ENCODE measurements at places on chromosomes 2 and 18.

DNA sequence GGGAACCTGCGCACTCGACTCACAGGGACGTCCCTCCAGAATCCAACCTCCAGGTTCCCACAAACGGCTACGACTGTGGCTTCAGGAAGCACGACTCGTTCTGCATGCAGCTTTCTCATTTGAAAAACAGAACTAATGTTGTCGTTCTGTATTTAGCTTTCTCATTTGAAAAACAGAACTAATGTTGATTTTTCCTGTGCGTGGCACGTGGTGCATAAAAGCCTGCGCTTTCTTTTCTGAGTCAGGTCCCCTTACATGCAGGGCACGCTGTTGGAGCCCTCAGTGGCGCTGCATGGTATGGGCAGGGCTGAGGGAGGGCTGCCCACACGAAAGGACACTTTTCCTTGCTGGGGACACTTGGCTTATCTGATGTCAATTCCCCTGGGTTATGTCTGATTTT lies 124.3 kb downstream of the TMEM18 start:
- no peak for DNase-seq

- no peak for DNase-seq
Measured at GRCh38 chr2:108701208-108701607, 18.1 kb upstream of the RANBP2 start.

DNA sequence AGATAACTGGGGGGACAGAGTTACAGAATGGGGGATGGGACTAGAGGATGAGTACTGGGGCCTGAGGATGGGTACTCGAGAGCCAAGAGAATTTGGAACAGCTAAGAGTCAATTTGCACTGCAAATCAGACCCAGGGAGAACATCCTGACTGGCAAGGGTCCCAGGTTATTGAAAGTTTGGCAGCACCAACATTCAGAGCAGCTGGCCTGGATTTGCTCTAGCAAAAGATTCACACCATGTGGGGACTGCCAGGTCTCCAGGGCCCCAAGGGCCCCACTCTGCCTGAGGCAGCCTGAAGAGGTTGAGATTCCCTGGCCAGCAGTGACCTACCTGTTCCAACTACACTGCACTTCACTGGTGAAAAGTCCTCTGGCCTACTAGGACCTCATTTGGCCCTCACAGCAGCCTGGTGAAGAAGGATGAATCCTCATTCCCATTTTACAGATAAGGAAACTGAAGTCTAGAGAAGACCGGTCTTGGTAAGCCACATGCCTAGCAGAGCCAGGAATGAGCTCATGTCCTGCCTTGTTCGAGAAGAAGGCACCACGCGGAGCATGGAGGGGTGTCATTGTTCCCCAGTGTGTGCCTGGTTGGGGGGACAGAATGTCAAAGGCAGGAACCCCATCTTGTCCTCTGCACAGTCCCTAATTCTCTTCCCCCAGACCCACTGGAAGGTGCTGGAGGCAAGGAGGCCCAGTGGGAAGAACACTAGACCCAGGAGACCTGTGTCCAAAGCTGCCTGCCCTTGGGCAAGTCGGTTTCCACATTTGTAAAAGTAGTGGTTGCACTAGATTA lies 258.6 kb downstream of the TNS1 start:
- DNase-seq: no peak

- DNase-seq: peak; percentile 27
Measured at GRCh38 chr2:106098081-106098480, 96.0 kb downstream of the UXS1 start.

GRCh38 chr2:76501641-76502040 lies 790.9 kb upstream of the GCFC2 start:
- DNase-seq: no peak

DNA sequence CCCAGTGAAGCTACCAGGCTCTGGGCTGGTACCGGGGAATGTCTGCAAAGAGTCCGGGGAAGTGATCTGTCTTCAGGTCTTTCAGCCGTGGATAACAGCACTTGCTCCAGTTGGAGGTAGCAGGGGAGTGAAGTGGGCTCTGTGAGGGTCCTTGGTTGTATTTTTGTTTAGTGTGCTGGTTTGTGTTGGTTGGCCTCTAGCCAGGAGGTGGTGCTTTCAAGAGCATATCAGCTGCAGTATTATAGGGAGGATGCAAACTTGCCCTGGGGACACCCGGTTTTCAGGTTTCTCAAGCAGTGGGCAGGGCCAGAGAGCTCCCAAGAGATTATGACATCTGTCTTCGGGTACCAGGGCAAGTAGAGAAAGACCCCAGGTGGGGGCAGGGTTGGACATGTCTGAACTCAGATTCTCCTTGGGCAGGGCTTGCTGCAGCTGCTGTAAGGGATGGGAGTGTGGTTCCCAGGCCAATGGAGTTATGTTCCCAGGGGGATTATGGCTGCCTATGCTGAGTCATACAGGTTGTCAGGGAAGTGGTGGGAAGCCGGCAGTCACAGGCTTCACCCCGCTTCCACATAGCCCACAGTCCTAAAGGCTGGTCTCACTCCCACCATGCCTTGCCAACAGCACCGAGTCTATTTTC lies 34.4 kb downstream of the ACAA2 start:
- no peak for DNase-seq

DNA sequence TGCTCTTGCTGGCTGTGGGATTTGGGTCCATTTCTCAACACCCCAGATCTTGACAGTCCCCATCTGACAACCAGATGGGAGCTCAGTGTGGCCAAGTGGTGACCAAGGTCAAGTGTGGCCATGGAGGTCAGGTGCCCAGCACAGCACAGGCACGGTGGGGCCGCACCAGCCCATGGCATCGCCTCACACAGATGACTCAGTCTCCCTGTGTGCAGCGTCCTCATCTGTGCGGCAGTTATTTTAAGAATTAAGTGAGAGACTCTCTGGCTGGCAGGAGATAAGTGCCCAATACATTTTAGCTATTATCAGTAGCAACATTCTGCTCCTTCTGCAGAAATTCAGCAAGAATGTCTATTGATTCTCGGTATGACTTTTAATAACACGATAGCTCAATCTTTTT lies 167.2 kb downstream of the DDX1 start:
- no peak for DNase-seq

DNA sequence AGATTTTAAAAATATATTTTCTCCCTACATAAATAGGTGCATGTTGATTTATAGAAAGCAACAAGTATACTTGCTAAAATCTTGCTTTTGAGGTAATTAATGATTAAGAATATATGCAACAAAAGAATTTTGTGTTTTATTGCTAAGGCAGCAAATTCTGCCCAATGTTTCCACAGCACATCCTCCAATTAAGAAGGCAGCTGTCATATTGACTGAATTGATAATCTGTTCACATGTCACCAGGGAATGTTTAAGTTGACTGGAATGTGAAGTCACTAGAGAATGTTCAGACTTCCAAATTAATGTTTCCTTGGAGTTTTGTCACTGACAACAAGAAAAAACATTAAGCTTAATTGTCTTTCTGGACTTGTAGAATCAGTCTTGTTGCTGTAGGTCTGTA lies 1602.7 kb upstream of the SLC39A10 start:
- no peak for DNase-seq

DNA sequence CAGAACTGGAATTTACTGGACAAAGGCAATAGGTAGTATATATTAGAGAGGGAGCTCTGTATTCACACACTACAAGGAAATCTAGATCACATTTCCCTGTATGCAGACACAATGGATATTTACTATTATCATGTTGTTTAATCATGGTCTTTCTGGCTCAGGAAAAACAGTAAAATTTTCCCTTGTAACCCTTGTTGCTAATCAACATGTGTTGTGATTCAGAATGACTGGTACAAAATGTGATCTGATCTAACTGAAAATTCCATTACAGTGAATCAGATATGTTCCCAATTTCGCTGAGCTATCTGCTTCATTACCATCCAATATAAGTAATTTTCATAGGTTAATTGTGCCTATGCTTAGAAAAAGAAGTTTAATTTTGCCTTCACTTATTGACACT lies 1109.7 kb downstream of the LRP1B start:
- no peak for DNase-seq

DNA sequence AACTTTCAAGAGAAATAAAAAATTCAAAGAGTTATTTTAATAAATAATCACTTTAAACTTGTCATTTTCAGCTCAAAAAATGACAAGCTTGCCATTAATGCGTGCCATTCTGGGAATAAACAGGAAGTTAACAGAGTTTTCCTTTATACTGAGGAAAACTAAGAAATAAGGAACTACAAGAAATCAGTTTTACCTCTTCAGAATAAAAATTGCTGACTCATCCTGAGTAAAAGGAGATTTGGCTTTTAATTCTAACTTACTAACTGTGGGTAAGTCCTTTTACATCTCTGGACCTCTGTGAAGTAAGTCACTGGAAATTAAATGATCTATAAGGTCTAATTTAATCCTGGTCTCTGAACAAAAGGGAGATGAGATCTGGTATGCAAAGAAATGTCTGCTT lies 16.1 kb downstream of the CEBPZ start:
- DNase-seq: no peak

DNA sequence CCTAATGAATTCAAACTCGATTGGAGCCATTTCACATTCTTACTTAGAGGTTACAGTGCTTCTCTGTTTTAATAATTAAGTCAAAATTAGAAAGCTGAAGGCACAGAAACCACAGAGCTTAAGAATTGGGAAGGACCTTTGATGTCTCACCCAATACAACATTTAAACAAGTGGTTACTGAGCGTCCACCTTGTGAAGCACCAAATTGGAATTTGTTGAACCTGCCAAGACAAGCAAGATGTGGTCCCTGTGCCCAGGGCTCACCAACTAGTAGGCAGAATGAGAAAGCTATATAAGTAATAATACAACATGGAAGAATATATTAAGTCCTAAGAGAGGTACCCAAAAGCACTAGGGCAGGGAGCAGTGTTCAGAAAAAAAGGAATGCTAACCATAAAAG lies 64.5 kb upstream of the NPAS2 start:
- no peak for DNase-seq

- DNase-seq: no peak
Measured at GRCh38 chr18:30616414-30616813, 426.1 kb downstream of the DSC3 start.

DNA sequence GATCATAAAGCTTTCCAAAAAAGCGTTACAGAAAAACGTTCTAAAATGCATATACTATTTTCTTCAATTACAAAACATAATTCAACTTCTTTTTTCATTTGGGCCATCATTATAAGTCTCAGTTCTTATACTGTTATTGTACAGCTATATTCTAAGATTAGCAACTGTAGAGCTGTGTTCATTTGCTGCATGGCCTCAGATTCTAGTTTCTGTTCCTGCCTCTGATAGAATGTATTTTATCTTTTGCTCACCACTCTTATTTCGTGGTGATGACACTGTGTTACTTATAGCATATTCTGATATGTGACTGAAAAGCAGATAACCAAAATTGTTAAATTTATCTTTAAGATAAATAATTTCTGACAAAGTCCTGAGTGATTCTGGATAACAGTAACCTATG lies 67.2 kb downstream of the PTRHD1 start:
- no peak for DNase-seq

- peak; percentile 46 for DNase-seq
Measured at GRCh38 chr2:170013802-170014551, 164.0 kb upstream of the MYO3B start.

- DNase-seq: no peak
Measured at GRCh38 chr2:174282441-174282840, 34.1 kb upstream of the OLA1 start.

- DNase-seq: no peak
Measured at GRCh38 chr2:51247252-51247805, 215.4 kb upstream of the NRXN1 start.

- no peak for DNase-seq
Measured at GRCh38 chr2:122390406-122390805, 635.0 kb downstream of the TSN start.

DNA sequence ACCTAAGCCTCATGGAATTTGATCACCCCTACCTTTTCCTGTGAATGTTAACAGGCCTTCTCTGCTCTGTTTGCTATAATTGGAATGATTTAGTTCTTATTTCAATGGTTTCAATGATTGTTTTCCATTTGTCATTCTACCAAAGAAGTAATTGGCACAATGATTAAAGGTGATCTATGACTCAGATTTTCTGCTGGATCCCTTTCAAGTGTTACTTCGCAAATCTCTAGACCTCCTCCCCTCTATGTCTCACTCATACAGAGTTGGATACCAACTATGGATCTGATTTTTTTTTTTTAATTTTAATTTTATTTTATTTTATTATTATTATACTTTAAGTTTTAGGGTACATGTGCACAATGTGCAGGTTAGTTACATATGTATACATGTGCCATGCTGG lies 29.6 kb upstream of the FAM117B start:
- no peak for DNase-seq
